ENCODE measurements at places on chromosomes 12 and 14.
A peak's percentile ranks its signal among the peaks of the same experiment; 100 is the strongest.

DNA sequence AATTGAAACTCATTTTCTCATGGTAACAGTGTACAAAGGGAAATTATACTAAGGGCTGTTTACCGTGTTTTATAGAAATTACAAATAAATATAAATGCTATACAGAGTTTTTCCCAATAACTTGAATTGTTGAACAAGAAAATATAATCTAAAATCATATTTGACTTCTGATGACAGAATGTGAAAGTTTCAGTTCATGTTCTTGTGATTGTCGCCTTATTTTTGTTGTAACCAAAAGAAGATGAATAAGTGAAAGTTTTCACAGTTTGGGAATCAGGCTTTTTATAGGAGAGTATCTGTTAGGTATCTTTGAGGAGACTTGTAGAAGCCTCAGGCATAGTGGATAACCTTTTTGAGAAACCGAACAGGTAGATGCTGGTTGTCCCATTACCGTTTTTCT lies 28.1 kb downstream of the ANO6 start:
- no peak for DNase-seq

DNA sequence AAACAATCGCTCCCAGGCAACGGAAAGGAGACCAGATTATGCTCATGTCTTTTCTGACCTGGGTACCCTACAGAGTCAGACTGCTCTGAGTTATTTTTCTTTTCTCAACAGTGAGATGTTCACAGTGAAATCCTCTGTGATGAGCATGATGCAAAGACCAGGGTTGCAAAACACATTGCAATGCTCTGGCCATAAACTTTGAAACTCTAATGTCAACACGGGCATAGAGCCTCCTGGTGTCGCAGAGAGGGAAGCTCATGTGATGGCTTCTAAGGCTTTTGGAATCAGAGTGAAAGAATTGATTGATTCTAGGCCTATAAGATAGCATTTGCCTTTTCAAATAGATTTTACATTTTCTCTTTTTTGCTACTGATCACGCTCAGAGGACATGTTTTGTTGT lies 193.4 kb downstream of the RASSF9 start:
- no peak for DNase-seq

DNA sequence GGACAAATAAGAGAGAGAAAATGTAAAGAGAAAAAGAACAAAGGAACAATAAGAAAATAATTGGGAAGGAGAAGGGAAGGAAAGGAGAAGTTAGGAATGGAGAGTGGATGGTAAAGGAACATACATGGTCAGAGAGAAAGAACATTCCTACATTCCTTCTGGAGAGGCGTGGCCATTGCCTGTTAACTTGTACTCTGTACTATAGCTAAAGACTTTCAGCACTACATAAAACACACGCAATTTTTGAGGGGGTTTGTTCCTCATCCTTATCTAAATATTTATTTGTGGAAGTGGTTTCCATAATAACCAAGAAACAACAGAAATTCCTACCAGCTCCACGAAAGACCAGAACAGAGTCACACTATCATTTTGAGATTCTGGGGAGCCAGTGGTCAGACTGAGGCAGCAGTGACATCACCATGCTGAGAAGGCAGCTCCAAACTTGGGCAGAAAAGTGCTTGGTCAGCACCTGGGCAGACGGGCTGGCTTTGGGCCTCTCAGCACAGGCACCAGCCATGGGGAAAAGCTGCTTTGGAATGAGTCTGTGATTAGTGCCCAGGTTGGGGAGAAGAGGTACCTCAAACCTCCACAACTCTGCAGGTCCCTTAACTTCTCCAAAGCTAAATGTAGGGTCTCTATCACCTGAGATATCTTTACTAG lies 125.9 kb upstream of the NTF3 start:
- no peak for DNase-seq

DNA sequence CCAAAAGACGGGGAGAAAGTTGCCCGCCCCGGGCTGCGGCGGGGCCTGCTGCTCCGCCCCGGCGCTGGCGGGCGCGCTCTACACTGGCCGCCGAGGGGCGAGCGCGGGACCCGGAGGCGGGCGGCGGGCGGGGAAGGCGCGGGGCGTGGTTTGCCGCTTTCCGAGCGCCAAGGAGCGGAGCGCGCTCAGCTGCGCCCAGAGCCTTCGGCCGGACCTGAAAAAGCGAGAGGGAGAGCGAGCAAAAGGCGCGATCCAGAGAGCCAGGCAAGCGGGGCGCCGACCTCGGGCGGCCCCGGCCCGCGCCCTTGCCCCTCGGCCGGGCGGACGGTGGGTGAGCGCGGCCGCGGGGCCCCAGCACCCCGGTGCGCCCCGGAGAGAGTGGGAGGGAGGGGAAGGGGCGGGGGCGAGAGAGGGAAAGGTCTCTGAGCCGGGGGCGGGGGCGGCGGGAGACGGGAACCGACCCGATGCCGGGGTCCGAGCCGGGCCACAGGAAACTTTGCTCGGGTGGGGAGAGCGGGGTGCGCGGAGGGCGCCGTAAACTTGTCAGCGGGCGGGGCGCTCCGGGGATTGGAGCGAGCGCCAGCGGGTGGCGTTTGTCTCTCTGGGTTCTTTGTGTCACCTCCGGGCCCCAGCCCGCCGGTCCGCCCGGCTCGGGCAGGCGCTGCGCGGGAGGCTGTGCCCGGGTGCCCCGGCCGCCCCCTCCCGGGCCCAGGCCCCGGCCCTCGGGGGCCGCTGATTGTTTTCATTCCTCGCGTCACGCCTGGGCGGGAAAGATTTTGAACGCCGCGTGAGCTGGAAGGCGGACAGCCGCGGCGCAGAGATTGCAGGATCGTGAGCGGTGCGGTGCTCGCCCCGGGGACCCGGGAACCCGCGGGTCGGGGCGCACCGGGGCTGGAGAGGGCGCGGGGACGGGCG lies at the start of gene SYNE2:
Gene SYNE2 (plus strand): TSS at position 188 of the 915 bp plus-strand sequence. CDS start 56,145 bp downstream, outside the sequence.
- peak; percentile 55 for DNase-seq

GRCh38 chr12:101919447-101919846 lies 42.1 kb downstream of the DRAM1 start:
- DNase-seq: no peak

DNA sequence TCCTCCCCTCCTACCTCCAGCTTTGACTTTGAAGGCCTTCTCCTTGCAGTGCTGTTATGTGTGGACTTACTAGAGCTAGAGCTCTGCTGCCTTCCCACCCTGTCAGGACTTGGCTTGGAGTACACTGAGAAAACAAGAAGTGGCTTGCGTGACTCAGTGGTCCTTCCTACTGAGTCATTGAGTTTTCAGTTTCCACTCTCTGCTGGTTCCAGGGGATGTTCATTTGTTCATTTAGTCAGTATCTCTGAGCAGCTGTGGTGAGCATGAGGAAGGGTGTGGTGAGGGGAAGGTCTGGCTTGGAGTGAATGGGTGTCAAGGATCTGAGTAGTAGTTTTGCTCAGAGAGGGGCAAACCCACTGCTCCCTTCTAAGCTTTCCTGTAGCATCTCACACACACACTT lies 17.2 kb upstream of the ELK3 start:
- peak; percentile 43 for DNase-seq

GRCh38 chr14:63781686-63782085 lies 53.8 kb upstream of the SGPP1 start:
- DNase-seq: no peak

- no peak for DNase-seq
These were observed 272.6 kb downstream of the PRKD1 start for GRCh38 chr14:29654901-29655550.

DNA sequence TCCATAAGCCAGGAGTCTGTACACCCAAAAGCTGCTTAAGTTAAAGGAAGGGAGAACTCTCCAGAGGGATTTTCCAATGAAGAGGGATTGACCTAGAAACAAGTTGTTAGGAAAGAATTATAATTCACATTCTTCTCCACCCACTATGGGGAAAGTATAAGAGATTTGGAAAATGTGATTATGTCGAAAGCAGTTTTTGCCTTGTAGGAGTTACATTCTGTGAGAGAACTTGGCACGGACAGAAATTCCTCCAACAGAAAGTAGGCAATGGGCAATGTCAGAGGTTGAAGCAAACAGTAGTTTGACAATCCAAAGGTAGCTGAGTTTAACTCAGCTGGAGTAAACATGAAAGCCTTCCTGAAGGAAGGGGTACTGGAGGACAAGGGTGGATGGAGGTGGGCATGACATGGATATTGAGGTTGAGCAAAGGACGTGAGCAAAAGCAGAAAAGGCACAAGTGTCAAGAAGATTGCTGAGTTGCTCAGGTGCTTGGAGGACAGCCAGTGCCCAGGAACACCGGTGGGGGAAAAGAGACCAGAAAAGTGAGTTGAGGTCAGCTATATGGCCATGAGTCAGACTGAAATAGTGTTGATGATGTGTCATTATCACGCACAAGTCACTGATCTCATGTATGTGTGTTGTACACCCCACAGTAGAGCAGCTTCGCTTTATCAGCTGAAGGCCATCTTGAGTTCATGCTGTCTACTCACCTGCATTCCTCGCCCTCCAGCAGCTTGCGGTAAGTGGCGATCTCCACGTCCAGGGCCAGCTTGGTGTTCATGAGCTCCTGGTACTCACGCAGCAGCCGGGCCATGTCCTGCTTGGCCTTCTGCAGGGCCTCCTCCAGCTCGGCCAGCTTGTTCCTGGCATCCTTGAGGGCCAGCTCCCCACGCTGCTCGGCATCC lies 4.0 kb downstream of the KRT5 start:
- DNase-seq: no peak

DNA sequence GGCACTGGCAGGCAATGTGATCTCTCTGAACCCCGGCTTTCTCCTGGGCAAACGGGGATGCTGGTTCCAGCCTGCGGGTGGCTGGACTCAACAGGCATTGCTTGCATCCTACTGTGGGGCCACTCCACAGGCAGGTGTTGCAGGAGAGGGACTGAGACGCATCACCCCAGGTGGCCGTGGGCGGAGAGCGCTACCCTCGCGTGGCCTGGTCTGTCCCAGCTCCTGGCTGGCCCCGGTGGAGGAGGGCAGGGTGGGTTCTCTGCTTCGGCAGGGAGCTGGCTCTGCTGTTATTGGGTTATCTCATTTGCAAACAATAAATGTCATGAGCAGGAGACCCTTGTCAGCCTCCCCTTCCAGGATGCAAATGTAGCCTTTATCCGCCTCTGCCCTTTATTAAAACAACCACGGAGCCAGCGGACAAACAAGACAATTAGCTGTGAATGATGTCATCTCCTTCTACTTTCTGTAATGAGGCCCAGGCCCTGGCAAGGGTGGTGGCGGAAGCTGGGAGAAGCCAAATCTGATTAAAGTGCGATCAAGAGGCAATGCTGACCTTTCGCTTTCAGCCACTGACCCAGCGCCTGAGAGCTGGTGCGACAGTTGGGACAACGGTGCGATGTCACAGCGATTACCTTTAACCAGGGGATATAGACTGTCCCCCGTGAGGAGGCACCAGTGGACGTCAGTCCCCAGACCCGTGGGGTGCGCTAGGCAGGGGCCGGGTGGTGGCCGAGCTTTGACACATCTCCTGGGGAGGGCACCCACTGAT lies 161.8 kb downstream of the KIF26A start:
- no peak for DNase-seq

GRCh38 chr12:1053690-1054089 lies 62.7 kb downstream of the ERC1 start:
- no peak for DNase-seq

DNA sequence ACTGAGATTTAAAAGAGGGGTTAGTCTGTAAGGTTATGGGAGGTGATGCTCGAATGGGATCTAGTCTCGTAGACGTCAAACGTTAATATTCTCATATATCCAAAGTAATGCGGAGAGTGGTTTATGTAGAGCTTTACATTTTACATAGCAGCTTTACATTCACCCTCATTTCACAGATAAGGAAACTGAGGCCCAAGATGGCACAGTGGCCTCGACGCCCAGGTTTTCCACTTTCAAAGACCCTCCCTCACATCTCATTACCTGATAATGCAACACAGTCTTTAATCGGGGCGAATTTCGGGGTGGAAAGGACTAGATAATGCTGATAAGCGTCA lies 450 bp upstream of the TDG start:
- DNase-seq: no peak

DNA sequence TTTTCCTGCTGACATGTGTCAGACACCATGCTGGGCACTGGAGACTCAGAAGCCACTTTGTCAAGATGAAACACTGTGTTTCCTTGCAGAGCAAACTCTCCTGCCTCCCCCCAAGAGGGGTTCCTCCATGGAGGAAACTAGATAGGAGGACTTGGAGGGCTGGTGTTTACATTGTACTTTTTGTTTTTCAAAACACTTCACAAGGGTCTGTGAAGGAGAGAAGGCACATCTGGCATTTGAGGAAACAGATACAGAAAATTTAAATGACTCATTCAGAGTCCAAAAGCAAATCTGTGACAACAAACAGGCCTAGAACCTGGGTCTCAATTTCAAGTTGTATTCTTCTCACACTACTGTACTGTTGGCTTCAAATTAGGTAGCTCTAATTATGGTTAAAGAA lies 6.7 kb upstream of the CDKL1 start:
- DNase-seq: no peak

DNA sequence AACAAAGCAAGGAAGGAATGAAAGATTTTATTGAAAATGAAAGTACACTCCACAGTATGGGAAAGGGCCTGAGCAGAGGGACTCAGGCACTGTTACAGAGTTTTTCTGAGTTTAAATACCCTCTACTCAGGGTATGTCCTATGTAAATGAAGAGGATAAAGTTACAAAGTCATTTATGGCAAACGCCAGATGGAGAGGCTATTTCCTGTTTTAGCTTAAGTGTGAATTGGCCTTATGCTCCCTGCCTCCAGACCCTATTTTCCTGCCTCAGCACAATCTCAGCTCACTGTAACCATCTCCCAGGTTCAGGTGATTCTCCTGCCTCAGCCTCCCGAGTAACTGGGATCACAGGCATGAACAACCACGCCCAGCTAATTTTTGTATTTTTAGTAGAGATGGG lies 6.8 kb upstream of the PHC1 start:
- no peak for DNase-seq

DNA sequence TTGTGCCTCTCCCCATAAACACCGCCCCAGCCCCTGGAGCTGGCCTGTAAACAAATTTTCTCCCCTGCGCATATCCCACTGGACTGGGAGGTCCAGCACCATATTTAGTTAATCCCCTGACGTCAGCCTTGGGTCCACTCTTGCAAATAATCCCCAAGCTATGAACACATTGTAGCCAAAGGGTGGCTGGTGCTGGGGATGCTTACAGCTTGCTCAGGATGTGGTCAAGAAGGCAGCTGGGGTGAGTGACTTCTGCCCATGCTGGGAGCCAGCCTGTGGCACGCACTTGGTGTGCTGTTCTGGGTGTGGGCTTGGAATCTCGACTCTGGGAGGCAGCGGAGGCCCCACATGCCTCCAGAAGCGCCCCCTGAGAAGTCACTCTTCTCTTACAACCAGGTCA lies 32.1 kb downstream of the CMKLR1 start:
- DNase-seq: no peak

- no peak for DNase-seq
These were observed 42.1 kb upstream of the KCNH3 start for GRCh38 chr12:49496417-49497360.
